ENCODE measurements at places on chromosomes 5 and 9.

GRCh38 chr9:107928701-107929371 is 439.3 kb upstream of the KLF4 start:
- no peak for DNase-seq

GRCh38 chr5:44707721-44708120 is 101.0 kb upstream of the MRPS30 start:
- no peak for DNase-seq

DNA sequence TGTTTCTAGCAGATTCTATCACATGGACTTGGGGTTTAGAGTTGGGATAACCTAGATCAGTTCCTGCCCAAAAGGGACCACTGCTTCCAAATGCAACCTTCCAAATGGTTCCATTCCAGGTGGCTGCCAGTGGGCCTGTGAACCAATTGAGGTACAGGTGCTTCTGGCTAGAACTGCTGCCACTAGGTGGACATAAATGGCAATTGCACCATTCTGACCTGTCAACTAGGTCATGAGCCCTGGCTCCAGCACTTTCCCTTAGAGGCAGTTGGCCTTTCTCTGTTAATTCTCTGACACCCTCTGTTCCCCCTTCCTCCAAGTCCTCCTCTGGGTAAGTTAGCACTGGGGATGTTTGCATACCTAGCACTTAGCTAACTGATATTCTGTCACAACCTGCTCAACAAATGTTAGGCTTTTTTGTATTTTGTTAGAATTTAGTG is 16.6 kb upstream of the HEMGN start:
- peak; percentile 17 for DNase-seq

DNA sequence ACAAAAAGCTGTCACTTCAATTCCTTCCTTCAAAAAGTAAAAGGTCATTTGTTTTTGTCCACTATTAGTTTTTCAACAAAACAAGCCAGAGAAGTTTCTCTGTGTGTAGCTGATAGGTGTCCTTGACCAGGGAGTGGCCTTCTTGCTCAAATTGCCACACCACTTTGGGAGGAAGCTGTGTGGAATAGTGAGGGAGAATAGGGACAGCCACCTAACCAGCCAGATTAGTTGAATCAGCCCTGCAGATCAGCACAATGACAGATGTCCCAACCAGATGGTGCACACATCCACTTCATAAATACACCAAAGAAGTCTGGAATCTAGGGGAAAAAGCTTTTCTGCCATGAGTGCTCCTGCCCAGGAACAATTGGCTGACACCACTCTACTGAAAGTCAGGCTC is 37.2 kb downstream of the NREP start:
- DNase-seq: no peak

DNA sequence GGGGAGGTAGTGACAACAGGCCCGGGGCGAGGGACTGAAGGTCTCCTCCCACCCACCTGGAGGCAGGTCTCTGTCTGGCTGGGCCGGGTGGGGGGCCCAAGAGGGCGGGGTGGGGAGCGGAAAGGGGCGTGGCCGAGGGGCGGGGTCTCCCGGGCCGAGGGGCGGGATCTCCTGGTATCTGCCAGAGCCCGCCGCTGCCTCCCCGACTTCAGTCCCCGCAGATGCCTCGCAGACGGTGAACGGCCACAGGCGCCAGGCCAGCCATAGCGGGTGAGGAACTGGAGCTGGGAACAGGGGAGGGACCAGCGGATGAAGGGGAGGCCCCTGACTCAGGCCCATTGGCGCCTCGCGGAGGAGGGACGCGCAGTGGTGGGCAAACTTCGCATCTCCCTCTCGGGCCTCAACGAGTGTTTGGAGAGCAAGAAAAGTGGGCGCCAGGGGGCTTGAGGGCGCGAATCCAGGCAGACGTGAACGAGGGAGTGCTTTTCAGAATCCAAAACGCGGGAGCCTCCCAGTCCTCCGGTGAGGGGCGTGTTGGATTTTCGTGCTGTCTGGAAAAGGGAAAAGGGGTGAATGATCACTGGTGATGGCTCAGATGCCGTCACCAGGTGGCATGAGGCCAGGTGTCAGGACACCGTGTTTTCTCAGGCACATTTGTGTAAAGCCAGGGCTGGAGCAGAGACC is at the start of gene ADGRD2:
ADGRD2 (plus strand) TSS at position 211 of the 684 bp plus-strand sequence. CDS start 1,216 bp downstream, outside the sequence.
- no peak for DNase-seq

DNA sequence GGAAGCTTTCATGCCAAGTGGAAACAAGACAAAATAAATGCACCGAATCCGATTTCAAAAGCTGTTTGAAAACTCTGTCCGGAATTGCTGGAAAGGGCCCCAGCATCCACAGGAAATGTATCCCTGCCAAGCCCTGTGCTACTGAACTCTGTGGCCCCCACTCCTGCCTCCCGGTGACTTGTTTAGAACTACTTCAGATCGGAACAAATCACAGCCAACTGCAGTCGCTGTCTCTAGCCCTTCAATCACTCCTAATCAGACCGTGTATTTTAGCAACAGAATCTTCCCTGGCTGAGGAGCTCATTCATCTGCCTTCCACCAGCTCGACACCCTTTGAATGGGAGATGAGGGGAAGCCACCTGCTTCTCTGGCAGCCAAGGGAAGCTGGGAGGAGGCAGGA is 94.1 kb downstream of the KCNIP1 start:
- no peak for DNase-seq

All from stimulated activated CD8-positive, alpha-beta memory T cell treated with anti-CD3 and anti-CD28 coated beads, Interleukin-4, amount 100 ng/mL, for 1 hour (primary cell).